ENCODE measurements at places on chromosomes 3 and 15.

DNA sequence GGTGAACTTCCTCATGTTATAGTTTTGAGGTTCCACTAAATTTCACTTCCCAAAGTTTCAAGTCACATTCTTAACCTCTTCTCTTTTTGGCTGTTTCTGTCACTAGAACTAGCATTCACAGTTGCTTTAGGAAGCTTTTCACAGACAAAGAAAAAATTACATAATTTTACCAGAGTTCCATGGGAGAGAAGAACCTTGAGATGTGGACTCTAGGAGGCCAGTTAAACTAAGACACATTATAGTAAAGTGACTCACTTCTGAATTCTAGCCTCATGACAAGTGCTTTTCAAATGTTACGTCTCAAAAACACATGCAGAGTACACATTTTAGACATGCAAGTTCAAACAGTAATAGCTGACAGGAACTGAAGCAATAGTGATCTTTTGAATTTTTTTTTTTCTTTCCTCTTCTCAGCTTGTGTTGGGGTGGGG is 39.9 kb upstream of the LRTM1 start:
- no peak for DNase-seq

DNA sequence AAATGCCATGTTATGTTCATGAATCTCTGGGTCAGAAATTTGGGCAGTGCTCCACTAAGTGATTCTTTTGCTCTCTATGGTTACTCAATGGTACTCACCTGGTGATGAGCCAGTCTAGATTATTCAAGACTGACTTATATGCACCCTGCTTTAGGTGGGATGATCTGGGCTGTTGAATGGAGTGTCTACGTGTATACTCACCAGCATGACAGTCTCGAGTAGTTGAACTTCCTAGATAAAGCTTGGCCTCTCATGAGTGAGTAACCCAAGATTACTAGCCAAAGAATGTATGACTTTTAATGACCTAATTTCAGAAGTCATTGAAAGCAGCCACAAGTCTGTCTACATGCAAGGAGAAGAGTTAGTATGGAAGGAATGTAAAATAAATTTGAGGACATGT is 77.5 kb upstream of the CADM2 start:
- DNase-seq = no peak

DNA sequence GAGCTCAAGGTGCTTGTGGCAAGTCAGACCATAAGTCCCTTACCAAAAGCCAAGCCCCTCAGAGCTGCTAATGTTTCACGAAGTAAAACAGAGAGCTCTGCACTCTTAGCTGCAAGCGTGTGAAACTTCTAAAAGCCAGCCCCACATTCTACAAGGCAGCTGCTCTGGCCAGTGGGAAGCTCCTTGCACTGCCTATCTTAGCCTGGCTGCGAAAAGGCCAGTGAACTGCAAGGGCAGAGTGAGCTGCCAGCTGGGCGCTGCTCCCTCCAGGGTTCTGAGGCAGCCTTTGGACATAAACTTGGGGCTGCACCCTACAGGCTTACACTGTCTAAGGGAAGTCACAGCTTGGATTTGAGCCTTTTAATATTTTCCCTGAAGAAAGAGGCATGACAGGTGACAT is 2.2 kb upstream of the MUSTN1 start:
- no peak for DNase-seq

DNA sequence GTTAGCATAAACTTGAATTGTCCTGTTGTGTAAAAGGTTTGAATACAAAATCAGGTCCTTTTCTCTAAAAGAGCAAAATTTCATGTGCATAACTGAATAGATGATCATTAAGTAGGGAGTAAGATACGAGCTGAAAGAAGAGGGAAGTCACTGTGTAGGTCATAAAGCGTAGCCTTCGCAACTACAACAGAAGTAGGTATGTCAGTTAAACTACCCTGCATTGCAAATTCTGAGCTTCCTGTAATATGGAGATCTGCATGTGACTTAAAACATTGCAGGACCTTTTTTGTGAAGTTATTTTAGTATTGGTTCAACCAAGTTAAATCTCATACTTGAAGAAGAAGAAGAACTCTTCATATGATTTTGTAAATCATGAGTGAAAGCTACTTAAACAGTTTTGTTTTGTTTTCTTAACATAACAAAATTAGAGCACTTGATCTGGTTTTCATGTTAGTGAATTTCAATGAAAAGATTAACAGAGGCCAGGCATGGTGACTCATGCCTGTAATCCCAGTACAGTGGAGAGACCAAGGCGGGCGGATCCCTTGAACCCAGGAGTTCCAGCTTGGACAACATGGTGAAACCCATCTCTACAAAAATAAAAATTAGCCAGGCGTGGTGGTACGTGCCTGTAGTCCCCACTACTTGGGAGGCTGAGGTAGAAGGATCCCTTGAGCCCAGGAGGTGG is 26.4 kb downstream of the ARMC8 start:
- no peak for DNase-seq

DNA sequence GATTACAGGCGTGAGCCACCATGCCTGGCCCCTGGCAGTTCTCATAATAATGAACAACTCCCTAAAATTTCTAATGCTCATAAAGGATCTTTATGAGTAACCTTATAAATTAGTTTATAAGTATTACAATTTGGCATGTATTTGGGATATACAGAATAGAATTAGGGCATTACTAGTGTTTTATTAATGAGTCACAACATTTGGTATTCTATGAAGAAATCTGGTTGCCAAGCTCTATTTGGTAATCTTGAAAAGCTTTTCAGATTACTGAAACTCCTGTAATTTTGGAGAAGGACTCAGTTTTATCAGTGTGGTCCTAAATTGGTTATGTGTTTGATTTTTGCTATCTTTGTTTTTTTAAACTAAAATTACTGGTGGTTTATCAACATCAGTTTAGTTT is 45.8 kb downstream of the TM6SF1 start:
- DNase-seq = no peak

DNA sequence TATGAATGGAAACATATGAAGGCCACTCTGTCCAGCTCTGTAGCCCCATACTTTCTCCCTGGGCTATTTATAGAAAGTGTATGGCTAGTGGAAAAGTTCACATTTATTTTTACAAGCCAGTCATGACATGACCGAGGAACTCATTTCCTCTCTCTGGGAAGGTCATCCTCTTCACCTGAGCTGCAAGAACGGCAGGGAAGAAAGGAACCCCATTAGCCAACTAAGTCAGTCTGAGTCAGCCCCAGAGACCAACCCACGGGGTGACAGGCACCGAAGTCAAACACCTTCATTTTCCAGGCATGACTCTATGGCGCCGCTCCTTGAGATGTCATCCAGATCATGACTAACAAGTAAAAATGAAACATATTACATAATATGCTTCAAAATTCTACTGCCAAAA is 4.8 kb downstream of the PAQR9 start:
- no peak for DNase-seq

All from NCI-H2081 treated with DMSO at 0.1 percent for 48 hours (cell line).